ENCODE measurements at places on chromosomes 5 and 9.

DNA sequence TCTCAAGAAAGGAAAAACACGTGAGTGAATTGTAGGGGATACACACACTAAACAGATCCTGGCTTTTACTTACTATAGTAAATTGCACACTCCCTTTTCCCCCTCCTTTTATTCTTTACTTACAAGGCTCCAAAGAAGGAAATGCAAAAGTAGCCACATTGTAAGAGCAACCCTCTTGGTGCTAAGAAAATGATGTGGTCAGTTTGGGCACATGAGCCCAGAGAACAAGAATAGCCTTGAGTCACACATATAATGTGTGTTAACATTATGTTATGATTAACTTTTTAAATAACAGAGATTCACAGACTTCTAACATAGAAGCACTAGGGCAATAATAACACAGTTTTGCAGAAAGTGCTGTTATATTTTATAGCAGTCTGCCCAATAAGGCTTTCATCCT, 48.5 kb downstream of the PCSK5 start:
- no peak for DNase-seq

DNA sequence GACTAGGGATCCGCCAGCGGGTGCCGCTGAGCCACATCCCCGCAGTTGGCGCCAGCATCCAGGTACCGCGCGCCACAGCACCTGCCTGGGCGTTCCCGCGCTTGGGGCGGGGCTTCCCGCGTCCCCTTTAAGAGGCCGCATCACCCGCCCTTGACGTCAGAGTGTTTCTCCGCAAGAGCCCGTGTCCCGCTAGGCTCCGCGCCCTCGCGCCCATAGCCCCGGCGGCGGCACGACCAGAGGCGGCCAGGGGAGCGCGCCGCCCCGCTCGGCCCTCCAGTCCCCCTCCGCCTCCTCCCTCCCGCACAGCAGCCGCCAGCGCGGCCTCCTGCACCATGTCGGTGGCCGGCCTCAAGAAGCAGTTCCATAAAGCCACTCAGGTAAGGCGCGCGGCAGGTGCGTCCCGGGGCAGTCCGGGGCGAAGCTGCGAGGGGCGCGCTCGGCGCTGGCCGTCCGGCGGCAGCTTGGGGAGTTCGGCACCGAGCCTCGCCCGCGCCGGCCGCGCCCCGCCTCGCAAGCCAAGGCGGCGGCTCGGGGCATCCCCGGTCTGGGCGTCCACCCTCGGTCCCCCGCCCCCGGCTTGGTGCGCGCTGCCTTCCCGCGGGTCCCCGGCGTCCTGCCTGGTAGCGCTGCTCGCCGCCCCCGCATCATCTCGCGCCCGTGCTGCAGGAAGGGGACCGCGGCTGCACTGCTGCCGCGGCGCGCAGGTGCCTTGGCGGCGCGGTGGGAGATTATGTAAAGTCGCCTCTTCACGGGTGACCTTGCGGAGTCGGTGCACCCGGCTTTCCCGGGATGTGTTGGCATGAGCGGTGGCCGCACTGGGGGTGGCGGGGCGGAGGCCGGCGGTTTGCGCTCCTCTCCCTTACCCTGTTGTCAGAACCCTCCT, at the start of gene SH3GL2:
TSS of gene SH3GL2 (plus strand) at position 156 of the 883 bp plus-strand sequence.
- DNase-seq = peak; percentile 91

DNA sequence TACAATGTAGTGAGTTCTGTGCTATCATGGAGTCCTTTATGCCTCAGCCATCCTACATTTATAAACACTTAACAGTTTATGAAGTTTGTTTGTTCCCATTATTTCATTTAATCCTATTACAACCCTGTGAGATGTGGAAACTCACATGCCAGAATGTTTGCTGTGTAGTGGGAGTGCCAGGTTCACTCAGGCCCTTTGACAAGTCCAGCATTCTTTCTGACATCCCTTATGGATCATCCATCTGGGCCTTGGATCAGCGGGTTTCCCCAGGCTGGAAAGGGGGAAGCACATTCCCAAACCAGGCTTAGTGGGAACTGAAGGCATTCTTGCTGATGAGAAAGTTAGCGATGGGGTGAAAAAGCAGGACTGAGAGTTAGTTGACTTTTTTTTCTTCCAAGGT, 128.1 kb upstream of the OTULINL start:
- DNase-seq = no peak

DNA sequence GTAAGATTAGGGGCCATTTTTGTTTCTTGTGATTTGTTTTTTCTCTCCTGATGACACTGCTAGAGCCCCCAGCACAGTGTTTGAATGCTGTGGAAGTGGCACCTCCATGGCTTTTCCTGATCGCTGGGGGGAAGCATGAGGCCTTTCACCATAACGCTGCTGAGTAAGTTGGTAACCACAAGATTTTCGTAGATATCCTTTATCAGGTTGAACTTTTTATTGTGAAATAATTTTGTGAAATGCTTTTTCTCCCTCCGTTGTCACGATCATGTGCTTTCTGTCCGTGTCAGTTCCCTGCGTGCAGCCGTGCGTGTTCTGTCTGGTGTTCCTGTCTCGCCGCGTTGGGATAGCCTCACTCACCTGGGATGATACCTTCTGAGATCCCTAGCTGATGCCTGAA, 59.4 kb downstream of the EHMT1 start:
- no peak for DNase-seq

DNA sequence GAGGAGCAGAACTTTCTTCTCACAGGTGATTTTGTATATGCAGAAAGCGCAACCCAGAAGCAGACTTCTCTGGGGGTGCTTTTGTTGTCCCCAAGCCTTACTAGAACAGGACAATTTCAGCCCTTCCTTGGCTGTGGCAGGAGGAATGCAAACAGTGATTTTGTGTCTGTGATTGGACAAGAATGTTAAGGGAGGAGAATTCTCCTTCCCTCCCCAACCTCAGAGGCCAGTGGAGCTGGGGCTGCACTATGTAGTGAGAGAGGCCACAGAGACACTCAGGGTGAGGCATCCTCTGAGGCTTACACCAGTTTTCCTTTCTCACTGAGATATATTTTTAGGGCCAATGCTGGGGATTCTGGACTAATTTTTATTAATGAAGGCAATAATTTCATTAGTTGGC, 58.8 kb downstream of the ZNF366 start:
- DNase-seq = no peak

- DNase-seq = no peak
Observed at GRCh38 chr9:135246248-135247205, 159.1 kb downstream of the OLFM1 start.

- DNase-seq = no peak
Observed at GRCh38 chr9:99778308-99778707, 43.4 kb upstream of the NR4A3 start.

DNA sequence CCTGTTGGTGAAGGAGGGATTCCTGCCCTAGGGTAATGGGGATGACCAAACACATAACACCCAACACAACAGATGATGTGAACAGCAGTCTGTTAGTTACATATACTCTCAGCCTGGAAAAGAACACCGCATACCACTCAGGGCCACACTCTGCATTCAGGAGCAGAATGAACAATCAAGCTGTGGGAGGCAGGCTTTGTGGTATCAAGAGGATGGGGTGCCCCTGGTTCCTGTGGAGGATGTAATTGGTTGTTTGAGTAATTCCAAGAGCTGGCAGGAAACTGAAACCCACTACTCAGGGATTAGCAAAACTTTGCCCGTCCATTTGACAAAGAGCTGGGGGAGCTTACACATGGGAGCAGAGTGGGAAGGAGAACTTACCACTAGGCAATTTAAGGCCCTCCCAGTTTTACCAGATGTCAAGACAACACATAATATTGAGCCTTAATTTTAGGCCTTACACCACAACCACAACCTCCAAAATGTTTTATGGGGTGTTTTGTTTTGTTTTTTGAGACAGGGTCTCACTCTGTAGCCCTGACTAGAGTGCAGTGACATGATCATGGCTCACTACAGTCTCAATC, 15.6 kb upstream of the PRKAA1 start:
- DNase-seq = no peak

GRCh38 chr5:172015346-172015745, 8.9 kb upstream of the FBXW11 start:
- no peak for DNase-seq

DNA sequence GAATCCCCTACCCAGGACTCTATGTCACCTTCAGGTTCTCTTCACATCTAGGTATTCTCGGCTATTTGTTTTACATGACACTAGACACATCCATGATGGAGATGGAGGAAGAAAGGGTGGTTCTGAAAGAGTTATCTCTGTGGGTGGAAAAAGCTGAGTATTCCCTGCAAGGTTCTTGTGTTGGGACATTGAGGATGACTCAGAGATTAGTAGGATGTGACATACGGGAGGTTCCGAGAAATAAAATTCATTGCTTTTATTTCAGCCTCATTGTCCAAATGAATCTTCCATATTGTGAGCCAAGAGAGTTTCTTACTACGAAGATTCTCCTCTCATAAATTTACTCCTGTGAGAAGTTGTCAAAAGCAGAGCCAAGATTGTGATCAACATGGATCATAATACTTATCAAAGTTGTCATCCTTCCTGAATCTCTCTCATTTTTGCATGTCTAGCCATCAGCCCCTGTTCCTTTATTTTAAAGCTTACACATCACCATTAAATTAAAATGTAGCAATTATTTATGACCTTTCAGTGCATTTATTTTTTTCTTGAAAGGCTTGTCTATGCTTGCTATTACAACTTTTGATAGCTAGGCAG, 370.0 kb downstream of the PSAT1 start:
- no peak for DNase-seq

DNA sequence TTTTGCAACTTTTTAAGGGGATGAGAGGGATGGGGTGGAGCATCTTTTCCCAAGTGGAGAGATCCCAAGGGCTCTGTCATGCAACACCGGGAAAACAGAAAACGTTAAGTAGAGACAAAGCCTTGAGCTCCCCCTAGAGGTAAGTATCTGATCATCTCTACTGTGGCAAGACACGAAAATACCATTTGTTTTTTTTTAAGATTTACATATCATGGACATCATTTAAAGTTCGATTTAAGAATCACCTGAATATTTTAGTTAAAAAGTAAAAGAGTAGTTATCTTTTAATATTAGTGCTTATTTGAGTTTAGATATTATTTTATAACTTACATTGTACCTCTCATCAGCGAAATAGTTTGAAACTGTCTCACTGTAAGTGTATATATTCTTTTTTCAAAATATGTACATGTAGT, 200.4 kb downstream of the LRRC70 start:
- DNase-seq = no peak
